ENCODE measurements at places on chromosomes 6 and 20.

GRCh38 chr20:1320902-1321653, 7.9 kb downstream of the SDCBP2 start:
- no peak for DNase-seq

DNA sequence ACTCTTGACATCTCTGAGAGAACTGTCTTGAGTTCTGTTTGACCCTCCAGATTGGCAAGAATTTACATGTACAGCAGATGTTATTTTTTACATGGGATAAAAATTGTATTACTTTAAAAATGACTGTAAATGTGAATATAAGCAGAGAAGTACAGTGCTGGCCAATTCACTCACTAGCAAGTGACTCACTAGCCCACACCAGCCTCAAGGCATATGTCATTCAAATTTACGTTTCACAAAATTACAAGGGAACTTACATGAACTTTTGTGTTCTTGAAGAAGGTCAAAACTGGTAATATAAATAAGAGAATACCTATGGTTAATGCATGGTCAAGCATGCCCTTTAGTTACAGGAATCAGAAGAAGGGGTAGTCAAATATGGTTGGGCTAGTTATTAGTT, 54.0 kb upstream of the HMGCLL1 start:
- no peak for DNase-seq

DNA sequence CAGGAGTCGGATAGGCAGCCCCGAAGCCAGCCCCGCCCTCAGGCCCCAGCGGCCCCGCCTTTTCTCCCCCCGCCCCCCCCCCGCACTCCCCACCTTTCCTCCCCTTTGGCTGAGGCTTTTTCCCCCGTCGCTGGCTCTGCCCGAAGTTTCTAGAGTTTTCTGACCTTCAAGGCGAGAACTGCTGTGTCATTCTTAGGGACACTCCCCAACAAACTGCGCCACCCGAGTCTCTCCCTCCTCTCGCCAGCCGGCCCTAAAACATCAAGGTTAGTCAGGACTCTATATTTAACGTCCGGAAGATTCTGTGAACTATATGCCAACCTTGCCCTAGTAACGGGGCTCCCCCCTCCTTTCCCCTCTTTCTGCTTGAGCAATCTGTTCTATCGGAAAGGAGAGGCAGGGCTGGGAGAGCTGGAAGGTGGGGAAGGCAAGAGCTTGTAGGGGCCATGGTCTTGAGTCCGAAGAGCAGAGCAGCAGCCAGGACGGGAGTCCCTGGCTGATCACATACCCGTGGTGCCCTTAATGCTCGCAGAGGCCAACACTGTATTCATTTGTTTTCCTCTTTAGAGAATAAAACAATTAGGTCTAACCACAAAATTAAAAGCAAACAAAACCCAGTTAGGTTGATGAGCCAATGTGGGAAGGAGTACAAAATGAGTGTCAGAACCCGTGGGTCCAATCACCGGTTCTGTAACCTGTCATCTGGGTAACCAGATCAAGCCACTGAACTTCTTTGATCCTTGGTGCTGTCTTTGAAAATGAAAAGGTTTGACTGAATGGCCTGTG, 5.3 kb upstream of the HSPA1B start:
- DNase-seq, result no peak

- no peak for DNase-seq
Observed at GRCh38 chr6:88476388-88476787, 310.2 kb upstream of the CNR1 start.

GRCh38 chr20:63895202-63895951, 451 bp downstream of the DNAJC5 start:
- DNase-seq, result peak; percentile 23

DNA sequence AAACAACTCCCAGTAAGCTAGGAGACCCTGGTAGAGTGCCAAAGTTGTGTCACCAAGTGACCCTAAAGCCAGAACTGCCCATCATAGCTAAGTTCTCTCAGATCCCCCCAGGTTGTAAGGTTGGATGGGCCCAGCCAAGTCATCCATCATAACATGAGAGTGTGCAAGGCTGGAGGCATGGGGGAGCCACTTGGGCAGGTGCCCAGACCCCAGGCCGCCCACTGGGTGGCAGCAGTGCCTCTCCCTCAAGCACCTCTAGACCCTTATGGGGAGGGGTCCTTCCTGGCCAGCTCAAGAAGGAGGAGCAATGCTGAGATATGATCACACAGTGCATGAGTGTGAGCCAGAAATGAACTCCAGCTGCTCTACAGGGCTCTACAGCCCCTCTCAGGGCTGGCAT, 154.5 kb downstream of the MYLK4 start:
- no peak for DNase-seq

DNA sequence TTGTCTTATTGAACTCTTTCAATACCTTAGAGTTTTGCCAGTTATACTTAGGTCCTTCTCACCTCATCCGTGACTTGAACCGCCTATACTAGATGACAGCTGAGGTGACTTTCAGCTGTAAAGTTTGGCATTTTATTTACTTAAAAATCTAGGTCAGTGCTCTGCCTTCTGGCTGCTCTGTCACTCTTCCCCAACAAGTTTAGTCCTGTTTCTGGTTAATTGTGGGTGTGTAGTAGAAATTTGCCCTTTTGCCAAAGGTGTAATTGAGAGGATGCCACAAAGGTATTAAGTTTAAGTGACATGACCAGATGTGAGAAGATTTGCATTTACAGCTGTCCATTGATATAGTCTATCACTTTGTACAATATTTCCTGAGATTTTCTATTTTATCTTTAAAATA, 106.2 kb downstream of the FARS2 start:
- no peak for DNase-seq

Measured in right renal cortex interstitium (tissue), 3 donors.